ENCODE measurements at places on chromosomes 4 and X.
A peak's percentile ranks its signal among the peaks of the same experiment; 100 is the strongest.

- DNase-seq: no peak
These were observed 1887.8 kb downstream of the PCDH7 start for GRCh38 chr4:32607978-32608377.

DNA sequence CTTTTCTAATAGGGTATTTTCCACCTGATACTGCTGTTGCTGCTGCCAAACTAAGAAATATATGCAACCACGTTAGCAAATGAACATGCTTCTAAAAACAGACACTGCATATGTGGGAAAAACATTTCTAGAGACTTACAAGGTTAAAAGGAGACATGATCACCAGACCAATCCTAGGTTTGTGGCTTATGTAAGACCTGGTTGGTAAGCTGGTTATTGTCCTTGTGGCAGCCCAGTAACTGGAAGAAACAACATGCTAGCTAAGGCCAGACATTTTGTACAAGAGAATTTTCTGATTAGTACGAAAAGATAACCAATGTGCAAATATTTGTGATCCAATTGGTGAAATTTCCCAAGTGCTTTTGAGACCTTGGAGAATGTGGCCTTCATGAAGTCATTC lies 112.0 kb downstream of the AFF2 start:
- no peak for DNase-seq

GRCh38 chr4:165740911-165741310 lies 132.1 kb upstream of the TLL1 start:
- DNase-seq: no peak

DNA sequence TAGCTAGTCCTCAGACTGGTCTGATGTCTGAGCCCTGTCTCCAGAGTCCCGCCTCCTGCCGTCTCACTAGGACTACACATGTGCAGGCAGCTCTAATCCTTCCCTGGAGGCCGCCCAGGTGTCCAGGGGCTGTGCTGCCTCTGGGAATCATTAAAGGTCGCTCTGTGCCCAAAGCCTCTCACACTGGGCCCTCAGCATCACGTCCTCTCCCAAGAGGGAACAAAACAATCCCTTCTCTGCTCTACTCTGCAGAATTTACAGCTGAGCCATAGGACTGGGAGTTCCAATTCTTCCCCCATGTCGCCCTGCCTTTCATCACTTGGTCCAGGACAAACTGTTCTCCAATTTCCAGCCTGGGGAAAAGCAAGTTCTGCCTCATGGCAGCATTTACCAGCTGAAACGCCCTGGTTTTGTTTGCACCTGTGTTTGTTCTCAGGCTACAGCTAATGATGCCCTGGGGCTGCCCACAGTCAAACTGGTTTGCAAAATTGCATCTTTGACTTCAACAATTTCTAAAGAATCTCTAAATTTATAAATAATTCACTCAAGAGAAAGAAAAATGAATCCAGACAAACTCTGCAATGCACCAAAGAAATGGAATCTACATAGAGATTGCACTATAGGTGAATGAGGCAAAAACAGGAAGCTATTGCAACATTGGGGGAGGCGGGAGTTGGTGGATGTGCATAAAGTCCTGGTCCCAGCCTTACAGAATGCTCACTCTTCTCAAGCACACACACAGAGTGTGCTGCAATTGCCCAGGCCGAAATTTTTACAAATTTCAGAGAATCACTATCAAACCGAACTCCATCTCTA lies 7.2 kb upstream of the MRFAP1 start:
- DNase-seq: no peak

- DNase-seq: no peak
These were observed 35.1 kb downstream of the PRIMPOL start for GRCh38 chr4:184684491-184685189.

DNA sequence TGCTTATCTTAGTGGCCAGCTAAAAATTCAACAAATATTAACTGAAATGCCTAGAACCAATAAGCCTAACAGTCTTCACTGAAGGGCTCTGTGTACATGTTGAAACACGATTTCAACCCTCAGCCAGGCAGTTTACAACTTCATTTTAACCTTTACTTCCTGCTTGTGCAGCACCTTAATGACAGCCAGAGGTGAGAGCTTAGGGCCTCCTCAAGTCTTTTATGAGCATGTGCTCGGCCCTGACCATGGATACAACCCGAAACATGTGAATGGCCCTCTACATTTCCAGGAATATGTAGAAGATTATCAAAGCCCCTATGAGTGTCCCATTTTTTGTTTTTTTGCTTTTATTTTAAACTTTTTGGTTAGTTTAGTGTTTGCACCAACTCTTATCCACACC lies 88.3 kb downstream of the MSN start:
- no peak for DNase-seq

- no peak for DNase-seq
These were observed 278.0 kb downstream of the ANK2 start for GRCh38 chr4:113327494-113327893.

- no peak for DNase-seq
These were observed 16.2 kb downstream of the ZFYVE28 start for GRCh38 chr4:2402048-2402842.

DNA sequence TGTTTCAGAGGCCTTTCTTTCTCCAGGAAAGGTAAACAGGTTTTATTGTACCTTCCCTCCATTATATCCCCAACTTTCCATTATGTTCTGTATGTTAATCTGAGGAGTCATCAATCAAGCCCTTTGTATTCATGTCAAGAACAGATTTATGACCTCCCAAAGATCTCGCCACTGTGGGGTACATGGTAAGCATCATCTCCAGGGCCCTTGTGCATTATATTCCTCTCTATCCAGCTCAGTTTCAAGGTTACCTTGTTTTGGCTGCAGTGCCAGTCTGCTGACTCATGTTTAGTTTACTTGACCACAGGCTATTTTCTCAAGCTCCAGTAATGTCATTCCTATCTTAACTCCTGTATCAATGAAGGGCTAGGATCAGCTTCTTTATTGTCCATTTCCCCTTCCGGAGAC lies 125.1 kb upstream of the FRMPD4 start:
- no peak for DNase-seq

DNA sequence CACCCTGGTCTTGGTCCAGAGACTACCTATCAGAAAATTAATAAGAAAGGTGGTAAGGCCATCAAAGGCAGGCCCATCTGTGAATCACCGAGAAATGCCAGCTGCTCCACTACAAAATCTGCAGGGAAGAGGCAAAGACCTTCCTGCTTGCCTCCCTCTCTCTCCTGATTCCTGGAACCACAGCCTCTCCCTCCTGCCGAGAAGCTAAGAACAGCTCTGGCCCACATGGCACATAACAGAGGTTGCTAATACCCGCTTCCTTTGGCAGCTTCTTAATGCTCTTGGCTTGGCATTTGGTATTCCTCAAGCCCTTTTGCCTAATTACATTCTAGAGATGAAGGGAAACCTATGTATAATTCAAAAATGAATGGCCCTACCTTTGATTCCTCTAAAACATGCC lies 32.9 kb downstream of the RAI2 start:
- DNase-seq: no peak

- no peak for DNase-seq
These were observed 733.4 kb upstream of the INTU start for GRCh38 chr4:126899331-126899801.

DNA sequence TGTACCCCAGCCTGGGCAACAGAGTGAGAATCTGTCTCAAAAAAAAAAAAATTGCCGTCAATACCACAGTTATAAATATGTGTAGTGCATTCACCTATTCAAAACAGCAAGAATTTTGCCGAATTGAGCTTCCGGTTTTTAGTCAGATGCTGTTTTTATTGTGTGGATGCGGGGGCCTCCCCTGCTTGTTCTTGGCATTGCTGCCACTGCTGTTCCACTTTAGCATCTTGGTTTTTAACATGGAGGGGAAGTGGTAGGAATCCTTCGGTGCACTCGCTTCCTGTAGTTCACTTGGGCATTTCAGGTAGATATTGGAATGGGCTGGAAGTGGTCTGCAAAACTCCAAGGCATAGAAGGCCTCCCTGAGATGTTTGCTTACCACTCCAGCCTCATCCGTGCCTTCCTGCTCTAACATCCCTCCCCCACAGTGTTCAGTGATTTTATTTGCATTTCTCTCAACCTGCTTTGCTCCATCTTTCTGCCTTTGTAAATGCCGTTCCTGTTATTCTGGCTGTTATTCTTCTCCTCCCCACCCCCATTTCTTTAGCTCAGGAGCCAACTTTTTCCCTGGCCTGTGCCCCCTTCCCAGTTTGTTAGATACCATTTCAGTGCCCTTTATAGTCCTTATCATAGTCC lies 25.5 kb downstream of the MOB1B start:
- DNase-seq: no peak

DNA sequence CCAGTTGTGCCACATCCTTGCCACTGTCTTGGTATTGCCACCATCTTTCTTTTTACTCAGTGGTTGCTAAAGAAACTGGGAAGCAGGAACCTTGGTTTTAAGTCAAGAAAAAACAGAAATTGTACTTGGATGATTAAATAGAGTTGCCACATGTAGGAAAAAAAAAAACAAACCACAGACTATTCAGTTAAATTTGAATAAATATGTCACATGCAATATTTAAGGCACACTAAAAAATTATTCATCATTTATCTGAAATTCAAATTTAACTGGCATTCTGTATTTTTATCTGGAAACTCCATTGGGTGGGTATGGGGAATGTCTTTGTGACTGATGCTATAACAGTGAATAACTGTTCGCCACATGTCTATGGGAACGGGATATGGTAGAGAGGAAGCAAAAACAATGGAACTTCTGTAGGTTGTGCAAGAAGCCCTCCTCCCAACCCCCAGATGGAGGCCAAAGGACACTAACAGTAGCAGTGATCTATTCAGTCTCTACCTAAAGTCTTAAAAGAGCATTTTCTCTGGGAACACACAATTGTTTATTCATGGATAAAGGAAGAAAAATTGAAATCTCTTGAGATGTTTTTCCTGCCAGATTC lies 57.0 kb upstream of the PLAC8 start:
- no peak for DNase-seq

GRCh38 chr4:187128222-187128621 lies 404.6 kb upstream of the FAT1 start:
- DNase-seq: no peak

DNA sequence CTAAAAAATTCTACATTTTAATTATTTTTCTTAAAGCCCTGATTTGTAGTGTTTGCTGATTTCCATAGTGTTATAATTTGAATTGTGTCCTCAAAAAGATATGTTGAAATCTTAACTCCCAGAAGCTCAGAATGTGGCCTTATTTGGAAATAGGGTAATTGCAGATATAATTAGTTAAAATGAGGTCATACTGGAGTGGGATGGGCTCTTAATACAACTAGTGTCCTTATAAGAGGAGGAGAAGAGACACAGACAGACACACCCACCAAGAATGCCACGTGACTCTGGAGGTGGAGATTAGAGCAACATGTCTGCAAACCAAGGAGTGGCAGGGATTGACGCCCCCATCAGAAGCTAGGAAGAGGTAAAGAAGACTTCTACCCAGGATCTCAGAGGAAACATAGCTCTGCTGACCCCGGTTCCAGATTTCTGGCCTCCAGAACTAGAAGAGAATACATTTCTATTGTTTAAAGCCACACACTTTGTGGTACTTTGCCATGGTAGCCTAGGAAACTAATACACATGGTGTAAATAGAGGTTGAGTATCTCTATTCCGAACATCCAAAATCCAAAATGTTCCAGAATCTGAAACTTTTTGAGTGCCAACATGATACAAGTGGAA lies 70.5 kb upstream of the IRF2 start:
- no peak for DNase-seq

- no peak for DNase-seq
These were observed 793 bp downstream of the GRIA3 start for GRCh38 chrX:123184866-123185276.

DNA sequence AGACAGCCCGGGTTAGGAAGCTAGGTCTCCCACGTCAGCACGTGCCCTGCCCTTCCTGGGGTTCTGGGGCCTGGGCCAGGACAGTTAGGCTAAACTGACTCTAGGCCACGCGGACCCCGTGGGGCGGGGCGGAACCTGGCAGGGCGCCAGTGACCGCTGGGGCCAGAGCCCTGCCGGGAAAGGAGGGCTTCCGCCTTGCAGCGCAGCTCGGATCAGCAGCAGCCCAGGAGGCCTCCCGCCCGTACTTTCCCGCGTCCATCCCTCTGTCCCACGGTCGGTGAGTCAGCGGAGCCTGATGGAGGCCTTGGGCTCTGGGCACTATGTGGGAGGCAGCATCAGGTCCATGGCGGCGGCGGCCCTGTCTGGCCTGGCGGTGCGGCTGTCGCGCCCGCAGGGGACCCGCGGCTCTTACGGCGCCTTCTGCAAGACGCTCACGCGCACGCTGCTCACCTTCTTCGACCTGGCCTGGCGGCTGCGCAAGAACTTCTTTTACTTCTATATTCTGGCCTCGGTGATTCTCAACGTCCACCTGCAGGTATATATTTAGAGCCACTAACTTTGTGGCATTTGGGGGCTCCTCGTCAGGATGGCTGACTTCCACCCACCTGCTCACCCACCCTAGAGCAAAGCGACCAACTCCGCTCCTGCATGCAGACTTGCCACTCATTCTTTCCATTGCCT lies at the start of gene SMIM10:
SMIM10 (plus strand) TSS at position 191 of the 681 bp plus-strand sequence; CDS start at position 296, 105 bp downstream.
- DNase-seq: peak; percentile 78

DNA sequence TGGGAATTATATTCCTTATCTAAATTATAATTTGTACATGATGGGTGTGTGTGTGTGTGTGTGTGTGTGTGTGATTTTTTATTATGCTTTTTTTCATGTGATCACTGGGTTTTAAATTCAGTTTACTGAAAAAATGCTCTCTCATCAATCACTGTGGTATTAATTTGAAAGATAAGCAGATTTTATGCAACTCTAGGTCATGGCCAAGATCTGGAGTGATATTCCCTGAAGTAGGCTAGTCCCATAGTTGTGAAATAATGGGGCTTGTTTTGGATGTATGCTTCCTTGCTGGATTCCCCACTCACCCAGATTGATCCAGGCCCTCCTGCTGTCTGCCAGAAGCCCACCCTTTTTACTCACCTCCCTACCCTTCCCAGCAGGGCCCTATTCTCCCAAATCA lies 22.0 kb upstream of the PGRMC2 start:
- DNase-seq: no peak

GRCh38 chr4:1998296-1998695 lies 10.5 kb downstream of the NELFA start:
- no peak for DNase-seq

DNA sequence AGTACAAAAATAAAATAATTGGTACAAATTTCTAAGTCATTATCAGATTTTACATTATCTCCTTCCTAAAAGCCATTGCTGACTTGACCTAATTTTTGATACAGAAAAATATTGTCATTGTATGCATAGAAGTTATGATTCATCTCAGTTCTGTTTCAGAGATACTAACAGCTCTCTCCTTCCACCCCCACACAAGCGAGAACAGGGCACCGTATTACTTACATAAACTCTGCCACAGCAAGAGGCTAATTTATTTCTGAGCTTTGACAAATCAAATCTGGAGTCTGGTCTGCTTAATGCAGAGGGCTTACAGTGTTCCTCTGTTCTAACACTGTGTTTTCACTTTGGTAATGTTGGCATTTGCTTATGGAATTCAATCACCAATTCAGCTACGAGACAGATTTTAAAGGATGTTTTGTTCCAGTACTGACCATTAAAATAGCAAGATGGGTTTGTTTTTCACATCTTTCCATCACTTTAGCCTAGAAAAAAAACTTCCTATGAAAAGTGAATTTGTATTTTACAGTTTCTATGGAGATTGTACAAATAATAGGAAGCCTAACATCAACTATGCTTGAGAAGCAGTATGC lies 181.8 kb downstream of the USP46 start:
- no peak for DNase-seq
